ENCODE measurements at places on chromosomes 12 and 14.

DNA sequence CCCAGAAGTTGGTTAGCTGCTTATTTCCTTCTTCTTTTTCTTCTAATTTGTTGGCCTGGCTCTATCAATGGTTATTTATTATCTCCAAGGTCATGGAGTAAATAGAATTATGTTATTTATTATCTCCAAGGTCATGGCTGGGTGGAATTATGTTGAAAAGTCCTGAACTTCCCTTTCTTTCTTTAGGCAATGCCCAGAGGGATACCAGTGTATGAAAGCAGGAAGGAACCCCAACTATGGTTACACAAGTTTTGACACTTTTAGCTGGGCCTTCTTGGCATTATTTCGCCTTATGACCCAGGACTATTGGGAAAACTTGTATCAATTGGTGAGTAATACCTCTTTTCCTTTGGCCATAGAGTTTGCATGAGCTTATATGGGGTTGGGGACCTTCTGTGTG lies 111.6 kb downstream of the SCN8A start:
- no peak for DNase-seq

- no peak for DNase-seq
Measured at GRCh38 chr12:44381341-44381740, 494.8 kb downstream of the NELL2 start.

GRCh38 chr14:29608861-29609260 lies 318.8 kb downstream of the PRKD1 start:
- DNase-seq, result no peak

DNA sequence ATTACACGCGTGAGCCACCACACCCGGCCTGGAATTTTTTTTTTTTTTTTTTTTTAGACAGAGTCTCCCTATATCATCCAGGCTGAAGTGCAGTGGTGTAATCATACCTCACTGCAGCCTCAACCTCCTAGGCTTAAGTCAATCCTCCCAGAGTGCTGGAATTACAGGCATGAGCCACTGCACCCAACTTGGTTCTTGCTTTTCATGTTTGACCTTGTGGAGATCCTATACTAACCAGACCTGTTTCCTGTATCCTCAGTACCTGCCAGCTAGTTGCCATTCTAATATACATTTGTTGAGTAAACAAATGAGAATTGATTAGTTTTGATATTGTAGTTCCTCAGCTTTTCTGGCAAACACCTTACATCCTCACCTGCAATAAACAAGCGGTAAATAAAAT lies 3.2 kb upstream of the VSIG10 start:
- DNase-seq, result no peak

GRCh38 chr14:89292579-89293313 lies 124.3 kb downstream of the FOXN3 start:
- no peak for DNase-seq

Measured in neuronal stem cell (in vitro differentiated cells).